ENCODE measurements at places on chromosomes 1 and 21. TPM values are rescaled to one million over a fixed set of nuclear protein-coding genes. Genes with fewer than 3 reads are reported as not detected.

The CD1D gene
- total RNA-seq: 0.17 TPM

The VWA5B1 gene
- not detected for total RNA-seq

The PDZK1 gene
- under 0.01 TPM for total RNA-seq

The ICOSLG gene
- 0.43 TPM for total RNA-seq

The ABCB10 gene
- total RNA-seq: 24.3 TPM

The AKNAD1 gene
- total RNA-seq: 0.11 TPM

The IER5 gene
- 19.8 TPM for total RNA-seq

The SYPL2 gene
- under 0.01 TPM for total RNA-seq

The ACBD6 gene
- total RNA-seq: 53.2 TPM

The MAGI3 gene
- total RNA-seq: 10.5 TPM

The SEC16B gene
- total RNA-seq: 0.54 TPM

The S100A9 gene
- not detected for total RNA-seq

The MFSD2A gene
- total RNA-seq: 0.33 TPM

The TMEM269 gene
- under 0.01 TPM for total RNA-seq

The PTPN7 gene
- total RNA-seq: not detected

The CFAP45 gene
- total RNA-seq: under 0.01 TPM

The STYXL2 gene
- total RNA-seq: not detected

The TMEM200B gene
- total RNA-seq: 0.26 TPM

Data from dermis lymphatic vessel endothelial cell (primary cell).